Activated naive CD8-positive, alpha-beta T cell treated with anti-CD3 and anti-CD28 coated beads, Interleukin-2, amount 50 U/mL, for 16 hours (primary cell): ENCODE measurements at places on chromosomes 12 and 14.

DNA sequence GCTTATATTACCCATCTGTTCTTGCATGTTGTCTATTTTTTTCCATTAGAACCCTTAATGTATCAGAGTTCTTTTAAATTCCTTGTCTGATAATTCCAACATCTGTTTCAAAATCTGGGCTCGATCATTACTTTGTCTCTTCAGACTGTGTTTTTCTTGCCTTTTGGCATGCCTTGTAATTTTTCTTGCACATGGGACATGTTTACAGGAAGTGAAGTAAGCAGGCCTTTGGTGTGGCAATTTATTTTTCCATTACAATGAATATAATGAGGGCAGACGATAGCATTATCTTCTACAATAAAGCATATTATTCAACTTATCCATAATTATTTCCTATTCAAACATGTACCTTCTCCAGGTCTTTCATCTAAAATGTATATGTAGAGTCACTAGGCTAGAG is 48.3 kb downstream of the STXBP6 start:
- DNase-seq = no peak

GRCh38 chr12:124496584-124496983 is 70.8 kb downstream of the NCOR2 start:
- no peak for DNase-seq

GRCh38 chr12:57226588-57227314 is 2.8 kb upstream of the SHMT2 start:
- DNase-seq = no peak

DNA sequence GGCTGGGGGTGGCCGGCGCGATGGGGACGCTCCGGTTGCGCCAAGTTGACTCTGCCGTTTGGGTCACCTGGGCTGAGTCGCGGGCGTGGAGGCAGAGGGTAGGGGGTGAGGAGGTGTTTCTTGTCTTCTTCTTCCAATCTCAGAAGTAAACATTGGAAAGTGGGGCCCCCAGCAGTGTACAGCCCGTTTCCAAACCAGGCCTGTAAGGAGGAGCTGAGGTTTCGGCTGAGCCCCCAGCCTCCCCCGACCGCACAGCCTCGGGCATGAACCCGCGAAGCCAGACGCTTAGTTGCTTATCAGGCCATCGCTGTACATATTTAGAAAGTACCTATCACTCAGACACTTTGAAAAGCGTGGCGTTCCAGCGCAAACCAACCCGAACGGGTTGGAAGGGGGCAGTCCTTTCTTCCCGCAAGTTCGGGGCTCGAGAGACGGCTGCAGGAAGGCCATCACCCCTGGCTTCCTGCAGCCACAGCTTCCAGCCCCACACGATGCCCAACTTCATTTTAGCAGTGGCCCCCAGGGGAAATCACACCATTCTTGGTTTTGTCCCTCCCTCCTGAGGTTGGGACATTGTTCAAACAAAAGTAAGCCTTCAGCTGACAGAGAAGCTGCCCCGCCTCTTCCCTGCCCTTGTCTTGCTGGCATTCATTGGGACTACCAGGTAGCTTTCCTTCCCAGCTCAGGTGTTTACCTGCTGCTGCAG is 164.1 kb downstream of the ZFP36L1 start:
- no peak for DNase-seq

GRCh38 chr14:39406560-39406959 is 25.7 kb downstream of the FBXO33 start:
- DNase-seq = no peak

GRCh38 chr12:68374307-68374982 is 42.3 kb upstream of the MDM1 start:
- peak; percentile 27 for DNase-seq

- no peak for DNase-seq
Observed at GRCh38 chr14:21120686-21121085, 19.8 kb downstream of the TMEM253 start.

DNA sequence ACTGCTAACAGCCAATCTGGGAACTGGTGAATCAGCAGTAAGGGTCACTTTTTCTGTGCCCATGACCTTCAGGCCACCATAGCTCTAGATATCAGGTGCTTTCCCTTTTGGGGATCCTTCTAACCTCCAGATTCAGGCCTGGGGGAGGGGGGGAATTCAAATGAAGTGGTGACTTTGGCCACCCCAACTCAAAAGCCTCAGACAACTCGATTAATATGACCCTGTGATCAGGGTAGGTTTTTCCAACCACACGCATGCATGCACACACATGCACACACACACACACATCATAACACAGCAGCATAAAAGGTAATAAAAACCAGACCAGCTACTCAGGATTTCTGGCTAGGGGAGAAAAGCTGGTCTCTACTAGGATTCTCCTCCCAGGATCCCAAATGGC is 5.3 kb downstream of the TBX3 start:
- DNase-seq = no peak

DNA sequence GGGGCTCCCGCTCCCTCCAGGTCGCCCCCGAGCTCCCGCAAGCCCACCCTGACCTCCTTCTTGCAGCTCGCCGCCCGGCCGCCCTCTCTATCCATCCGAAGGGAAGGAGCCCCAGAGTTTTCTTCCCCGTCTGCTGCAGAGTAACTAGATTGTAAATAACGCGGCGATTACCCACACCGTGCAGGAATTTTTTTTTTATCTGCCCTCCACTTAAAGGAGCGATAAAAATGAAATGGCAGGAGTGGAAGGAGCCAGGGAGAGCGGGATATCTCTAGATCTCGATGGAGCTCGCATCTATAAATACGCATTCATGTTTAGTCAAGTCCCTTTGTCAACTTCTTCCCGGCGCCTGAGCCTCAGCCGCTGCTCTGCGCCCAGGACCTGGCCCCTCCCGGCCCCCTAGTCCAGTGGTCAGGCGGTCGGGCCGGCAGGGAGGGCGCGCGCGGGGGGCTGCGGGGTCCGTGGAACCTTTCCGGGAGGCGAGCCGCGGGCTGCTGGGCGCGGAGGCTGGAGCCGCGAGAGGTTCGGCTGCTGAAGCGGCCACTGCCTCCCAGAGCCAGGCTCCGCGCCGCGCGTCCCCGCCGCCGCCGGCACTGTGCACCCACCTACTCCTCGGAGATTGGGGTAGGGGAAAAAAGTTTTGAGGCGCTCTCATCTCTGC is 386.0 kb downstream of the BCAT1 start:
- no peak for DNase-seq

DNA sequence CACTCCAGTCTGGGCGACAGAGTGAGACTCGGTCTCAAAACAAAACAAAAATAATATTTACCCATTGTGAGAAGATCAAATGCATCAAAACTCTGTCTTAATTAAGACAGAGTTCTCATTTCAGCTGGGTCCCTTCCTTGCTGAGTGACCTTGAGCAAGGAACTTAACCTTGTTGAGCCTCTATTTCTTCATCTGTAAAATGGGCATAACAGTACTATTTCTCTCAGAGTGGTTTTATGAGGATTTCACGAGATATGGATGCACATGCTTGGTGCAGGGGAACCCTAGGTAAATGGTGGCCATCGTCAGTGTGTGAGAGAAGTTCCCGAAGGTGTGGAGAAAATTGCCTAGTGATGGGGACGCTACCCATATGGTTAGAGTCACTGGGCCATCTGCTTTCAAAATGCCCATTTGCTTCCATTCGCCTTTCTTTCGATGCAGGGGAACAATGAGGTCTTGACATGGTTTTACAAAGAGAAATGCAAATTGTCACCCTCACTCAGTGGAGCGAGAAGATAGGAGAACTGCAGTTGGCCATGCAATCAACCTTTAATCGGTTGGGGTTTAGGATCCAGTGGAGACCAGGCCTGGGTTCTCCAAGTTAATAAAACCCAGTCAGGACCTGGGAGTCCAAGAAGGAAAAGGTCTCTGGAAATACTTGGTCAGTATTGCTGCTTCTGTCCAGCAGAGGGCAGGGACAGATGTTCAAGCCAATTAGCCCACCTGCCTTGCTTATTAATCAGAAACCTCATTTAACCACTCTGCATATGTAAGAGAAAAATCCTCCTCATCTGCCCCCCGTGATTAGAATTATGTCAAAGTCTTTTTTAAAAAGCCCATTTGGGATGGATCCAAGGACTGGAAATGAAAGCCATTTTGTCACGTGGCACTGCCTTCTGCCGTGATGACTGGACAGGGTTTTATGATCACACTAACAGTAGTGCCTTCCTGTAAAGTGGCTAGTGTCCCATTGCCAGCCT is 37.2 kb downstream of the CFAP251 start:
- no peak for DNase-seq

GRCh38 chr12:29533815-29534489 is 36.5 kb upstream of the OVCH1 start:
- DNase-seq = no peak

DNA sequence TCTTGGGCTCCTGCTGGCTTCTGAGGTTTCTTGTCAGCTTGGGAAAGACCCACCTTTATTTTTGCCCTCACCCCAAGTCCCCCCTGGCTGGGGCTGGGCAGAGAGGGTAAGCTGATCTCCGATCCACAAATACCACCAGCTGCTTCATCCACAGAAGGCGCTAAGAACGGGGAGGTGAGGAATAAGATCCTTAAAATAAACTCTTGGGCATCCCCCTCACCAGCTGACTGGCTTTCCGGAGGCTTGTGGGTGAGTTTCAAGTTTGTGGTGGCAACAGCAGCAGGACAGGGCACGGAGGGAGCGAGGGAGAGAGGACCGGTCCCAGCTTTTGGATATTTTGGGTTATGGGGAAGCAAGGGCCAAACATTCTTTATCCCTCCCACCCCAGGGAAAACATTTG is 20.8 kb upstream of the HSPB8 start:
- DNase-seq = no peak

- DNase-seq = no peak
Observed at GRCh38 chr12:117968826-117969659, at the start of gene KSR2. Gene KSR2 (minus strand): TSS chr12:117968990. CDS start chr12:117968255, 735 bp downstream.

DNA sequence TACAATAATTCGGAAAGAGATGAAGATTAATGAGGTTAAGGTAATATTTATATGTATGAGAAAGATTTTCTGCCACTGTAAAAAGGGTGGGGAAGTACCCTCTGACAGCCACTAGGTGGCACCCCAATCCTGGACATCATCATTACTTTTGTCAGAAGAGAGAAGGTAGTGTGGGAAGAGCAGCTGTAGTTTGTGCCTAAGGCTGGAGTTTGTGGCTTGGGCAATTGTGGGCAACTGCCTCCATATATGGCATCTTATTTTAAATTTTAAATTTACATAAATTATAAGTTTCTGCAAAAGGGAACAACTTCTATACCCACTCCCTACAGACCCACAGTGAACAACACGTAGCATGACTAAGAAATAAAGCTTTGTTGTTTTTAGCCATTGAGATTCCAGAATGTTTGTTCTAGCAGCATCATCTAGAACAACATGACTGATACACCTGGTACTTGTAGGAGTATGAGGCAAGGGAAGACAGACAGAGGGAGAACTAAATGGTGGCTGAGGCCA is 34.4 kb upstream of the SYCP3 start:
- peak; percentile 14 for DNase-seq
